ENCODE measurements at places on chromosomes 6 and 20. TPM values are rescaled to one million over a fixed set of nuclear protein-coding genes. Genes with fewer than 3 reads are reported as not detected.

- H3K4me1 ChIP-seq: no peaks in the 10 kb centered on the region
- H3K4me3 ChIP-seq: no peak overlapping the region
- DNase-seq: no peak
- no peak overlapping the region for H3K27ac ChIP-seq
- no peaks in the 10 kb centered on the region for H3K27me3 ChIP-seq
Measured at GRCh38 chr20:19868441-19868840, 110.4 kb downstream of the RIN2 start.

GRCh38 chr6:119313937-119314884 is 35.4 kb downstream of the MAN1A1 start:
- DNase-seq: no peak
- H3K4me1 ChIP-seq: no peaks in the 10 kb centered on the region
- H3K36me3 ChIP-seq: no peaks in the 10 kb centered on the region
- peak overlapping the region; percentile 28 for H3K27ac ChIP-seq

DNA sequence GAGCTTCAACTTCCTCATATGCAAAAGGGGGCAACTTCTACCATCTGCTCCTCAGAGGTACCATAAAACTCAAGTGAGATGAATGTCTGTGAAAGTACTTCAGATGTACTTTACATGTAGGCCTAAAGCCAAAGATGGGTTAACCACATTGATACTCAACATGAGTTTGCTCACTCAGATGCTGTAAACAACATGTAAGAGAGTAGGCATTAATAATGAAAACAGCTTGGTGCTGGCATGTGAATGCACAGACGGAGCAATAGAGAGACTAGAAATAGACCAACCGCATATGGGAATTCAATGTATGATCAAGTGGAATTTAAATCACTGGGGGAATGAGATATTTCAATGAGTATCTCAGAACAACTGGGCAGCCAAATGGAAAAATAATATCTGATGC is 143.8 kb upstream of the CDYL start:
- H3K4me1 ChIP-seq: no peaks in the 10 kb centered on the region
- no peak overlapping the region for H3K4me3 ChIP-seq
- DNase-seq: no peak
- H3K27ac ChIP-seq: no peak overlapping the region
- H3K27me3 ChIP-seq: no peaks in the 10 kb centered on the region

GRCh38 chr20:21134883-21135493 is 9.1 kb downstream of the KIZ start:
- H3K27ac ChIP-seq: no peak overlapping the region
- no peaks in the 10 kb centered on the region for H3K4me1 ChIP-seq
- no peak for DNase-seq
- H3K4me3 ChIP-seq: no peak overlapping the region
- H3K36me3 ChIP-seq: no peaks in the 10 kb centered on the region

GRCh38 chr6:132247381-132248159 is 153.7 kb downstream of the MOXD1 start:
- no peaks in the 10 kb centered on the region for H3K4me1 ChIP-seq
- no peaks in the 10 kb centered on the region for H3K27me3 ChIP-seq
- H3K27ac ChIP-seq: no peak overlapping the region
- DNase-seq: no peak

GRCh38 chr6:128323011-128323410 is 197.4 kb downstream of the PTPRK start:
- no peaks in the 10 kb centered on the region for H3K36me3 ChIP-seq
- no peak overlapping the region for H3K4me3 ChIP-seq
- no peaks in the 10 kb centered on the region for H3K4me1 ChIP-seq
- no peak overlapping the region for H3K27ac ChIP-seq

GRCh38 chr6:166786704-166787293 is 159.7 kb upstream of the RPS6KA2 start:
- no peak for DNase-seq
- no peaks in the 10 kb centered on the region for H3K27me3 ChIP-seq
- H3K36me3 ChIP-seq: no peaks in the 10 kb centered on the region
- no peaks in the 10 kb centered on the region for H3K4me1 ChIP-seq
- no peak overlapping the region for H3K27ac ChIP-seq

DNA sequence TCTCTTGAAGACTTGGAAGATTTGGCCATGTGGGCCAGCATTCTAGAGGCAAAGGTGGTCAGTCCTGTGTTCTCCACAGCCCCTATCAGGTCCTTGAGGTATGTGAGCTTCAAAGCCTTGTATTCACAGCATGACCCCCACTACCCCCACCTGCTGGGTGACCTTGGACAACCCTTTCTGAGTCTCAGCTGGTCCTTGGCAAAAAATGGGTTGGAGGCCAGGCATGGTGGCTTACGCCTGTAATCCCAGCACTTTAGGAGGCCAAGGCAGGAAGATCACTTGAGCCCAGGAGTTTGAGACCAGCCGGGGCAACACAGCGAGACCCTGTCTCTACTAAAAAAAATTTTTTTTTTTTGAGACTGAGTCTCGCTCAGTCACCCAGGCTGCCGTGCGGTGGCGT is 42.6 kb downstream of the UBE2V1 start:
- no peak overlapping the region for H3K4me3 ChIP-seq
- no peak overlapping the region for H3K27ac ChIP-seq
- H3K4me1 ChIP-seq: no peaks in the 10 kb centered on the region
- no peaks in the 10 kb centered on the region for H3K27me3 ChIP-seq

- H3K27me3 ChIP-seq: no peaks in the 10 kb centered on the region
- H3K4me3 ChIP-seq: peak overlapping the region; percentile 31
- H3K27ac ChIP-seq: peak overlapping the region; percentile 12
- DNase-seq: no peak
Measured at GRCh38 chr6:235763-236360, 56.4 kb upstream of the DUSP22 start.

GRCh38 chr6:157898169-157898568 is 75.1 kb downstream of the SNX9 start:
- peaks cover 10% of the 10 kb centered on the region for H3K36me3 ChIP-seq
- no peak overlapping the region for H3K4me3 ChIP-seq
- H3K27me3 ChIP-seq: no peaks in the 10 kb centered on the region

DNA sequence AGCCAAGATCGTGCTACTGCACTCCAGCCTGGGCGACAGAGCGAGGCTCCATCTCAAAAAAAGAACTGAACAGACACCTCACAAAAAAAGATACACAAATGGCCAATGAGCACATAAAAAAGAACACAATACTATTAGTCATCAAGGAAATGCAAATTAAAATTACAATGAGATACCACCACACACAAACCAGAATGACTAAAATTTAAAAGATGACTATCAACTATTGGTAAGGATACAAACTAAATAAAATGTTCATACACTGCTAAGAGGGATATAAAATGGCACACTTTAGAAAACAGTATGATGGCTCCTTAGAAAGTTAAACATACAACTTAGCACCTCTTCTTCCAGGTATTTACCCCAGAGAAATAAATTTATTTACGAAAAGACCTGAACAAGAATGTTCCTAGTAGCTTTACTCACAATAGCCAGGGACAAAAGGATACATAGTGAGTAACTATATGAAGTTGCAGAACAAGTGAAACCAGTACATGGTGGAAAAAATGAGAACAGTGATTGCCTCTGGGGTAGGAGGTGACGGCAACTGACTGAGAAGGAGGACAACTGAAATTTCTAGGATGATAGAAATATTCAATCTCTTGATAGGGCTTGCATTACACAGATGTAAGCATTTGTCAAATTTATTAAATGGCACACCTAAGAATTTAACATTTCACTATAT is 53.2 kb downstream of the FAM8A1 start:
- peaks cover 16% of the 10 kb centered on the region for H3K36me3 ChIP-seq

- H3K27me3 ChIP-seq: no peaks in the 10 kb centered on the region
- no peak overlapping the region for H3K4me3 ChIP-seq
- no peaks in the 10 kb centered on the region for H3K36me3 ChIP-seq
- no peak for DNase-seq
Measured at GRCh38 chr6:75143191-75143590, 62.7 kb downstream of the COL12A1 start.

DNA sequence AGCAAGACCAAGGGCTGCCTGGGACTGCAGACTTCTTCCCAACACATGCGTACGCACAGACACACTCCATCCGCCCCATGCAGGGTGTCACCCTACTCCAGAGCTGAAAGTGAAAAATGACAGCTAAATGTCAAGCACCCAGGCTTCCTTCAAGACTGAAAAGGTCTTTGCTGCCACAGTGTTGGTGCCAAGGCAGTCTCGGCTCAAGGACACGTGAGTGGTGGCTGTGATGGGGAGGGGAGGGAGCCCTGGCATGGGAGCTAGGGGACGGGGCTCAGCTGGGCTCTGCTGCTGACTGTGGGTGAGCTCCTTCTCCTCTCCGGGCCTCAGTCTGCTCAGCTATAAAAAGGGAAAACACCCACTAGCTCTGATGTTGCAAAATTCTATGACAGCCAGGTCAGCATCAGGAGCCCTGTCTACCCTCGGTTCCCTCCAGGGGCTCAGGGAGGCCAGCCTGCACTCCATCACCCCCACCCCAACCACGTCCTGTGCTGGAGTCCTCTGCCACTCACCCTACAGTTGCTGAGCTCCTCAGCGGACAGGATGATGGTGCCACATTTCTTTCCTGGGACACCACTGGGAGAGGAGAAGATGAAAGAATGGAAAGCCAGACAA is 47.6 kb downstream of the CPNE5 start:
- H3K4me3 ChIP-seq: no peak overlapping the region
- no peak for DNase-seq
- no peaks in the 10 kb centered on the region for H3K36me3 ChIP-seq

DNA sequence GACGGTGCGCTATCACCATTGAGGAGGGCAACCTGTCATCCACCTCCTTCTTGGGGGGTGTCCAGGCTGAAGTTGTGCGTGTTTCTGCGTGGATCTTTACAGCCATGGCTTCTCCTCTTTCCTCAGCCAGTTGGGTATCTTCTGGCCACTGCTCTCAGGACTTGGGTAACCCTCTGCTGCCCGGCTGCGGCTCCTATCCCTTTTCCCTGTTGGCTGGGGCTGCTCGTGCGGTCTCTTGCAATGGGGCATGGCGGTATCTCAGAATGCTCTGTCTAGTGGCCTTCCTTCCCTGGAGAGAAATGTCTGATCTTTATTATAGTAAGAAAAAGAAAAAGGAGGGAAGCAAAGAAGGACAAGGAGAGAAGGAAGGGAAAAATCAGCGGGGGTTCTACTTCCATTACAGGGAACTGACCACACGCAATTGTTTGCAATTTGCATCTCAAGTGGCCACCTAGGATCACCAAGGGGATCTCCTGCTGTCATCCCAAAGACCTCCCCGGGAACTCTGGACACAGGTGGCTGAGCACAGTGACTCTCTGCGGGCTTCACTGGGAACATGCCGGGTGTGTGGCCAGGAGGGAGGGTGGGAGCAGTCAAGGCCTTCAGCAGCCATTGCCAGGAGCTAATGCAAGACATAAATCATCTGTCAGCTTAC is 60.8 kb downstream of the NPEPL1 start:
- no peaks in the 10 kb centered on the region for H3K4me1 ChIP-seq
- no peak for DNase-seq
- no peaks in the 10 kb centered on the region for H3K36me3 ChIP-seq

DNA sequence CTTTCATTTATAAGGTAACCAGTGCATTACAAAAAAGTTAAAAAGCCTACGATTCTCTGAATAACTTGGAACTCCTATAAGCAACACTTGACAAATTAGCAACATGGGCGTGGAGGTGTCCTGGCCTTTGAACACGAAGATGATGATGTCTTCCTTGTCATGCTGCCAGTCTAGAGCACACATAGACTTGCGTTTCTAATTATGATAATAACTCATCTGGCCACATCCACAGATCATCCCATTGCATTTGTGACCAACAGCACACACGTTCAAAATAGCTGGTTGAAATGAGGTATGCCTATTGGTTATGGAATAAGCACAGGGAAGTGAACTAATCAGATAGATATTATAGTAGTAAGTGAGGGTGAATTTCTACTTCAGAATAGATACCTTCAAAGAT is 608.9 kb downstream of the PRKN start:
- no peak overlapping the region for H3K27ac ChIP-seq
- H3K27me3 ChIP-seq: no peaks in the 10 kb centered on the region
- no peaks in the 10 kb centered on the region for H3K4me1 ChIP-seq

DNA sequence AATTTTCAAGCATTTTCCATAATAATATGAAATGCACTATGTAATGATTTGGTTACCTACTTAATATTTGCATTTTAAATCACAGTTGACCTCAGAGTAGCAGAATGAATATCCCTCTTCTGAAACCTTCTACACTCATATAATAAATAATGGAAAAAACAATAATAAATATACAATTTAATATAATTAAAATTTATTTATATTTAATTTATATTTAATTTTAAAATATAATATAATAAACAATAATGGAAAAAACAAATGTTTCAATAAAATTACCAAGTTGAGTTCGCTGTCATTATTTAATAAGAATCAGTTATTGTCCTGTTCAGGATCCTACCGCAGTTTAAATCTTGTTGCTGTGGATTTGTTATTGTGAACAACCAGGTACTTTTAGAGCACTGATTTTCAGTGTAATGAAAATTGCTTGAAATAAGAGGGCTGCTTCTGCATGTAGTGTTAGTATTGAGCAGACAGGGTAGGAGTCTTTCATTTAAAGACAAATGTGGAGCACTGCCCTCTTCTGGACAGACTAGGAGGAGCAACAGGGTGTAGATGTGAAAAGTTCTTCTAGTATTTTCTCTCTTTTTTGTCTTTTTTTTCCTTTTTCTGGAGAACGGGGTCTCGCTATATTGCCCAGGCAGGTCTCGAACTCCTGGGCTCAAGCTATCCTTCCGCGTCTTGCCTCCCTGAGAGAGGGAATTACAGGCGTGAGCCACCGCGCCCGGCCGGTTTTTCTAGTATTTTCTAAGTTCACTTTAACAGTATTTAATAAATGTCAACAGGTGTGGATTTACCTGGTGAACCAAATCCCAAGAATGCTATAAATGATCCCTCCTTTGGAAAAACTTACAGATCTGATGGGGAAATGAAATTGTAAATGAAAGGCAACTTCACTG is 13.6 kb downstream of the TRAPPC3L start:
- no peaks in the 10 kb centered on the region for H3K27me3 ChIP-seq
- H3K27ac ChIP-seq: no peak overlapping the region
- no peaks in the 10 kb centered on the region for H3K4me1 ChIP-seq
- DNase-seq: peak; percentile 58

DNA sequence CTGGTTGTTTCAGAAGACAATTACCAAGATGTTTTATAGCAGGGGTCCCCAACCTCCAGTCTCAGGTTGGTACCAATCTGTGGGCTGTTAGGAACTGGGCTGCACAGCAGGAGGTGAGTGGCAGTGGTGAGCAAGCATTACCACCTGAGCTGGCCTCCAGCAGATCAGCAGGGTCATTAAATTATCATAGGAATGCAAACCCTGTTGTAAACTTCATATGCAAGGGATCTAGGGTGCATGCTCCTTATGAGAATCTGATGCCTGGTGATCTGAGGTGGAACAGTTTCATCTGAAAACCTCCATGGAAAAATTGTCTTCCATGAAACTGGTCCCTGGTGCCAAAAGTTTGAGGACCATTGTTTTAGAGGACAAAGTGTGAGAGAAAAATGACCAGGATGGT is 240.6 kb downstream of the GRM1 start:
- H3K4me3 ChIP-seq: no peak overlapping the region
- no peaks in the 10 kb centered on the region for H3K4me1 ChIP-seq
- no peaks in the 10 kb centered on the region for H3K36me3 ChIP-seq

Gene ULBP2
- 0.21 TPM for total RNA-seq

Gene KCNG1
- 0.35 TPM for total RNA-seq

Gene ZNF831
- 0.06 TPM for total RNA-seq

Gene MANEA
- 21.9 TPM for total RNA-seq

Gene HLA-G
- not detected for total RNA-seq

Gene TSHZ2
- 14.2 TPM for total RNA-seq

Gene PTCRA
- not detected for total RNA-seq

Gene DSP
- total RNA-seq: 93.3 TPM

Gene FGD2
- total RNA-seq: 15.6 TPM

Gene ZNFX1
- total RNA-seq: 11.7 TPM

Gene SLC13A3
- 14.6 TPM for total RNA-seq

All from right lobe of liver (tissue), 6 donors.